ENCODE measurements at places on chromosomes 16 and 17.

DNA sequence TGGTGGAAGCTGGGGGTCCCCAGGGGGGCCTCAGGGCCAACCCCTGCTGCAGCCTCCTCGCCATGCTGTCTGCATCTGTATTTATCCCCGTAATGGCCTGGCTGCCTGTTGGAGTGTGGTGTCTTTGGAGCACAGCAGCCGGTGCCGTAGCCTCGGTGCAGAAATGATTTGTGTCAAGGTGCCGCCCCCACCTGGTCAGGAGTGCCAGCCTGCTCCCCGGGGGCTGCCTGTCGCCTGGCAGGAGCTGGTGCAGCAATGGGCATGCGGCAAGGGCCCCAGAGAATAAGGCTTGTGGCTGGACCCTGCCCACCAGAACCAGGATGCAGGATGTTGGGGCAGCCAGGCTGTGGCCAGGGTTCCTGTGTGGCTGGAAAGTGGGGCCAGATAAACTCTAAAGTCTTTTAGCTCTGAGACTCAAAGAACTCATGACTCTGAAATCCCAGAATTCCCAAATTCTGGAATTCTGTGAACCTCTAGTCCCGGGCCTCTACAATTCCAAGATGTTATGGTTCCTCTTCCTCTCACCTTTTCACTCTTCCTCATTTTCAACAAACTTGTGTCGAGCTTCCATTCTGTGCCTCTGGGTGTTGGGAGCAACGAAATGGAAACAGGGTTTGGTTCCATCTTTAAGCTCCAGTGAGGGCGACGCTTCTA lies 5.9 kb downstream of the CPNE2 start:
- no peak for DNase-seq

GRCh38 chr16:77963185-77964044 lies 58.9 kb upstream of the CLEC3A start:
- no peak for DNase-seq

DNA sequence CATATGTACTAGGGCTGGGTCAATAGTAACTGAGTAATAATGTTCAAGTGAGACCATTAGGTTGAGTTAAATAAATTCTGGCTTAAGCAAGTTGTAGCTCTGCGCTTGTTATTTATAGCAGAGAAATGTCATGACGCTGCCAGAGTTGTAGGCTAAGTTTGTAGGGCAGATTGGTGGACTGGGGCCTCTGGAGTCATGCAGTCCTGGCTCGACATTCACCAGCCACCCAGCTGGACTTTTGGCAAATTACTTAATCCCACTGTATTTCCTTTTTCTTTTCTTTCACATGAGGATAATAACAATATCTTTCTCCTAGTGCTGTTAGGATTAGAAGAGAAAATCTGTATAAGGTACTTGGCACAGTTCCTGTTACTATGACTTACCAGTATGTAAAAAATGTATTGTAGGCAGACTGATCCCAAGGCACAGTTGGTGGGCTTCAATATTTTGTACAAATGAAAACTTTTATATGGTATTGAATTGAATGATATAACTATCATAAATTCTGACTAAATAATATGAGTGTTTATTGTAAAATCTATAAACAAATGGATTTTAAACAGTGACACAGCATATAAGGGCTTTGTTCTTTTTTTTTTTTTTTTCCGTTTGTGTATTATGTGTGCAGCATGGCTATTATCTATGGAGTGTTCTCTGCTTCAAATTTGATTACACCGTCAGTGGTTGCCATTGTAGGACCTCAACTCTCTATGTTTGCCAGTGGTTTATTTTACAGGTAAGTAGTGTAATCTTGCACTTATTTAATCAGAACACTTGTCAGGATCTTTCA lies 2.6 kb downstream of the MFSD11 start:
- no peak for DNase-seq

- DNase-seq: no peak
These were observed 16.6 kb downstream of the MYH3 start for GRCh38 chr17:10640475-10640874.

DNA sequence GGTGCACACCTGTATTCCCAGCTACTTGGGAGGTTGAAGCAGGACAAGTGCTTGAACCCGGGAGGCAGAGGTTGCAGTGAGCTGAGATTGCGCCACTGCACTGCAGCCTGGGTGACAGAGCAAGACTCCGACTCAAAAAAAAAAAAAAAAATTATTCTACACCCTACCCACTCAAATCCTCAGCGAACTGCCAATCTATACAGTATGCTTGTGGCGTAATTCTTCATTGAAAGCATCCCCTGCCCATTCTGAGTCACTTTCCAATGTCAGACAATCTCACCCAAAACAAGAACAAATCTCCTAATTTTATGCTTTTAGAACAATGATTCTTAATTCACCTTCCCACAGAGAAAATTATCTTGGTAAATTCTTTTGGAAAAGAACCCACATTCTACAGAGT lies 12.0 kb downstream of the AMFR start:
- DNase-seq: no peak

DNA sequence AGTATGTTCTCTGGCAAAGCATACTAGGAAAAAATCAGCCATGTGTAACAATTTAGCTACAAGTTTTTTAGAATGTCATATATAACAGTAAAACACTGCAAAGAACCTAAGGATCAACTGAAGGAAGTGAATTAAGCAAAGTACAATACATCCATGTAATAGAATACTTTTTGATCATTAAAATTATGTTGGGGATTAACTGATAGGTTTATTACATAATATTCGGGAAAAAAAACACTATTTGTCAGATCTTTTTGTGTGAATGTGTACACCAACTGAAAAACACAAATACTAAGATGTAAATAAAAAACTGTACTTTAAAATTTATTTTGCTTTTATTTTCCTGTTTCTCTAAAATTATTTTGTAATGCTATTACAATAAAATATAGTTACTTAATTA lies 185.5 kb upstream of the DYNLRB2 start:
- DNase-seq: no peak

- DNase-seq: no peak
These were observed 34.8 kb downstream of the WDR45B start for GRCh38 chr17:82613283-82614094.

DNA sequence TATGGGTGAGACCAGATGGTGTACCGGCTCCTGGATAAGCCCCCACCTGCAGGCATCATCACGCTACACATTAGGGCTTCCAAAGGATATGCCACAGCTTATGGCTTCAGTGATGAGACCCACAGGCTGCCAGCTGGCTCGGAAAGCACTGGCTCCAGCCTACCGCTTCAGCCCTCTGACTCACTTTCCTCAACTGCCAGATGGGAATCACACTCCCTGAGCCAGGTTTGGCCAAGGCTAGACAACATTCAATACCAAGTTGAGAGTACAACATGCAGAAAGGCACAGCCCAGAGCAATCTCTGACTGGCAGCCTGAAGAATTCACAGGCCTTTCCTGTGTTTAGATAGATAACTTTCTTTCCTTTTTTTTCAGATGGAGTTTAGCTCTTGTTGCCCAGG lies 10.3 kb downstream of the CENPV start:
- no peak for DNase-seq

DNA sequence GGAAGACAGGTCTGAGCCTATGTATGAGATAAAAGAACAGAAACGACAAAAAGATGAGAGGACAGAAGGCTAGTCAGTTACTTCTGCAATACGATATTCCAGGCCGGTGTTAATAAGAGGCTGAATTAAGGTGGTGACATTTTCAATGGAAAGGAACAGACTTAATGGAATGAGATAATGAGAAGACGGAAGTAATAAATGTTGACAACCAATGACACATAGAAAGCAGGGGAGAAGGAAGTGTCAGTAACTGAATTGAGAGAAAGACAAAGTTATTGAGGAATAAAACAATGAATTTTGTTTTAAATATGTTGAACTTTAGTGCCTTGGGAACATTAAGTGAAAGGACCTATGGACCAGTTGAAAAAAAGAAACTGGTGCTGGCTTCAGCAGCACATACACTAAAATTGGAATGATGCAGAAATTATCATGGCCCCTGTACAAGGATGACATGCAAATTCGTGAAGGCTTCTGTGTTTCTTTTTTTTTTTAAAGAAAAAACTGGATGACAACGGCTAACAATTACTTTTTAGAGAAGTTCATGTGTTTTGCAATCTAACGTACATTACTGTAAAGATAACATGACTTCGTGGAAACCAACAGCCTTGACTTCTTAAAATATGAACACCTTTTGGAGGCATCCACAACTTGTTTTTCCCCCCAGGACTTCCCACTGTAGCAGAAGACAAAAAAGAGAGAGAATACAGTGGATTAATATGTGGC lies 18.5 kb upstream of the CPD start:
- DNase-seq: no peak

- no peak for DNase-seq
These were observed 77.0 kb downstream of the CACNG1 start for GRCh38 chr17:67121316-67121891.

- DNase-seq: no peak
These were observed 28.4 kb downstream of the LRRC75A start for GRCh38 chr17:16463358-16464302.

DNA sequence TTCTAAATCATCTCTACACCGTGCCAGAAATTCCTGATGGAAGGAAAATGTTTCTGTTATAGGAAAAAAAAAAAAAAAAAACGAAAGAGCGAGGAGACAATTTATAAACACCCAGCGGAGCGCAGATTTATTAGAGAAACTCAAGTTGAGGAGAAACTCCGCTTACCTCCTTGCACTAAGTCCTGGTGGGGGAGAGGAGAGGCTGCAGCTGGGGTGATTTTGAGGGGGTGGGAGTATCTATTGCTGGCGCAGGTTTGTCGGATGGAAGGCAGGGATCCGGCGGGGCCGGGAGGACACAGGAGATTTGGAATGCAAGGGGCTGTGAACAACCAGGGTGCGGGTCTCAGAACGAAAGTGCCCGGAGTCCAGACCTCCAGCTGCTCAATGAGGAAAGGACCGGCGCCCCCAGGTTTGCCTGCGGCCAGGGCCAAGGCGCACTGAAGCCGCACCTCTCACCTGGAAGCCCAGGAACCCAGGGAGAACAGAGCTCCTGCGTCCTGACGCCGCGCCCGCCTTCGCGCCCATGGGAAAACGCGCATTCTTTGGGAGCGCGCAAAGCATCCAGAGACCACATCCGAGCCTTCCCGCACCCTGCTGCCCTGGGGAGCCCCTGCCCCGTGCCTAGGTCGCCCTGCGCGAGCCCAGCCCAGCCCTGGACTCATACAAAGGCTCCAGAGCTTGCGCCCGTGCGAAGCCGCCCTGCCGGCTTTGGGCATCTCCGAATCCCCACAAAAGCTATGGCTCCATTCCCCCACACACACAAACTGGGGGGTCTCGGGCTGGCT lies 2.6 kb upstream of the HOXB8 start:
- no peak for DNase-seq

DNA sequence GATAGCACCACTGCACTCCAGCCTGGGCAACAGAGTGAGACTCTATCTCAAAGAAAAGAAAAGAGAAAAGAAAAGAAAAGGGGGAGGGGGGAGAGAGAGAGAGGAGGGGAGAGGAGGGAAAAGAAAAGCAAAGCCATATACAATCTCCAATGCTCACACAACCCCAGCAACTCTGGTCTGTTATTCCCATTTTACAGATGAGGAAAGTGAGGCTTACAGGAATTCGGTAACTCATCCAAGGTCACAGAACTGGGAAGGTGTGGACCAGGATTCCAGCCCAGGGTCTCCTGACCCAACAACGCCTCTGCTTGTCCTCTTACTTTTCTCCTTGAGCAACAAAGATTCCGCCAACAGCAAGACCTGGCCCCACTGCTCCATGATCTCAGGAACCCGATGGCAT lies 13.0 kb downstream of the PLA2G10 start:
- no peak for DNase-seq

DNA sequence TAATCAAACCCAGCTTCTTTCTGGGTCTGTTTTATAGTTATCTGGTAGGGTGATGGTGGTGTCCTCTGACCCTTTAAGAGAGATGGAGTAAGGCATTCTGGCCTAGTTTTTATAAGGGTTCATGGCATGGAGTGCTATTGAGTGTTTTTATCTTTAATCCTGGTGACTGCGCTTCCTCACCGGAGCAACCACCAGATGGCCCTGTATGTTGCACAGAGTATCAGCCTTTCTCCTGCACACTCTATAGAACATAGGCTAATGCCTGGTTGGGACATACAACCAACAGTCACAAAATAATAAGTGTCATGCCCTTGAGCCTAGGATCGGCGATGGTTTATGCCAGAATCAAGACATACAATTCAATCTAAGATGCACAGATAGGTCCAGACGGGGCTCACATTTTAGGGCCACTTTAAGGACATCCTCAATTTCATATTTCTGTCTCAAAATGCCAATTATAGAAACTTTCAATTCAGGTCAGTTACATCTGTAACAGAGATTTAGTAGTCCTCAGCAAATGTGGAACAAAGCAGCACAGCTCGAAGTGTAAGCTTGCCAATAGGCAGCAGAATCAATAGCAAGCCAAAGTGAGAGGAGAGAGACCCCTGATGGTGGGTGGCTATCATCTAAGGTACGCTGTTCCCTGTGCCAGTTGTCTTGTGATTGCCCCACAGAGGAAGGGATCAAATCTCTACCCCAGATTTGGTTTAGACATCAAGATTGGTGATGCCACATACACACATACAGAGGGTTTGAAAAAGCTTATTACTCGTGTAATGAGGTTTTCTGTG lies 37.2 kb upstream of the HOXB9 start:
- no peak for DNase-seq

GRCh38 chr17:15378243-15378642 lies 36.8 kb upstream of the TEKT3 start:
- no peak for DNase-seq

DNA sequence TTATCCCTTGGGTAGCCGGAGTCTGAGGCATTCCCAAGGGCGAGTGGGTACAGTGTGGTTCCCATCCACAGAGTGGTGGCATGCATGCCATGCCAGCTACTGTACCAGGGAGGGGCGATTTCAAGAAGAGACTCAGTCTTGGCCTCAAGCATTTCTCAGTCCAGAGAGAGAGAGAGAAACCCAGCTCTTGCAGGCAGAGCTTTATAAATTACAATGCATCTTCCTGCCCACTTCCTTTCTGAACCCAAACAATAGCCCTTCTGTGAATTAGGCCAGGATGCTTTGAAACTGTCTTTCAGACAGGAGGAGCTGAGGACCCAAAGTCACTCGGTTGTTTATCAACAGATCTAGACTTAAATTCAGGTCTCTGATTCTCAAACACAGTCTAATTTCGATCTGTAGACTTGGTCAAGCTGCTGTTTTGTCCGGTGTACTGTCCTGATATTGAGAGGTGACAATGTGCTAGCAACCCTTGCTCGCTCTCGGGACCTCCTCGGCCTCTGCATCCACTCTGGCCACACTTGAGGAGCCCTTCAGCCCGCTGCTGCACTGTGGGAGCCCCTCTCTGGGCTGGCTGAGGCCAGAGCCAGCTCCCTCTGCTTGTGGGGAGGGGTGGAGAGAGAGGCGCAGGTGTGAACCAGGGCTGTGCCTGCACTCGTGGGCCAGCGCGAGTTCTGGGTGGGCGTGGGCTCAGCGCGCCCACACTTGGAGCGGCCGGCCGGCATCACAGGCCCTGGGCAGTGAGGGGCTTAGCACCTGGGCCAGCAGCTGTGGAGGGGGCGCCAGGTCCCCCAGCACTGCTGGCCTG lies 408.0 kb downstream of the UTP18 start:
- DNase-seq: no peak

- no peak for DNase-seq
These were observed 34.6 kb downstream of the RBFOX1 start for GRCh38 chr16:7366993-7367880.

GRCh38 chr16:5621826-5622225 lies 524.2 kb upstream of the EEF2KMT start:
- DNase-seq: no peak

GRCh38 chr16:87995644-87996043 lies 44.4 kb downstream of the BANP start:
- DNase-seq: no peak

- no peak for DNase-seq
These were observed 9.2 kb downstream of the RND2 start for GRCh38 chr17:43033948-43034881.
